M059J (cell line): ENCODE measurements at places on chromosomes 13 and 19.

DNA sequence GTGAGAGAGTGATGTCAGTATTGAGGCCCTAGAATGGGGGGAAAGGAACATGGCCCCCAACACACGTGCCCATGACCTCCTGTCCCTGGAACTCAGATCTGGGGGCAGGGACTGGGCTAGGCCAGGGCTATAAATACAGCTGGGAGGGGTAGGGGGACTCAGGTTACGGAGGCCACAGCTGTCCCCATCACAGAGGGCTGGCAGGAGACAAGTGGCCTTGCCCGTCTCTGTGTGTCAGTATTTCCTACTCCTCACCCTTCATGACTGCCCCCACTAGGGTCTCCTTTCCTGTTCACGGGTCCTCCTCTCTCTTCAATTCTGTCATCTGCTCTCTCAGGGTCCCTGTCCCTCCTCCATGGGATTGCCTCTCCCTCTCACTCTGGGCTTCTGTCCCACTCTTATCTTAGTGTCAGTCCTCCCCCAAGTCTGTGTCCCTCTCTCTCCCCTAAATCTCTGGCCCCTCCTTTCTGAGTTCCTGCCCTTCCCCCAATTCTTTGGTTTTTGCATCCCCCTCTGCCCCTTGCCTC lies 687 bp upstream of the HRC start:
- DNase-seq: no peak

DNA sequence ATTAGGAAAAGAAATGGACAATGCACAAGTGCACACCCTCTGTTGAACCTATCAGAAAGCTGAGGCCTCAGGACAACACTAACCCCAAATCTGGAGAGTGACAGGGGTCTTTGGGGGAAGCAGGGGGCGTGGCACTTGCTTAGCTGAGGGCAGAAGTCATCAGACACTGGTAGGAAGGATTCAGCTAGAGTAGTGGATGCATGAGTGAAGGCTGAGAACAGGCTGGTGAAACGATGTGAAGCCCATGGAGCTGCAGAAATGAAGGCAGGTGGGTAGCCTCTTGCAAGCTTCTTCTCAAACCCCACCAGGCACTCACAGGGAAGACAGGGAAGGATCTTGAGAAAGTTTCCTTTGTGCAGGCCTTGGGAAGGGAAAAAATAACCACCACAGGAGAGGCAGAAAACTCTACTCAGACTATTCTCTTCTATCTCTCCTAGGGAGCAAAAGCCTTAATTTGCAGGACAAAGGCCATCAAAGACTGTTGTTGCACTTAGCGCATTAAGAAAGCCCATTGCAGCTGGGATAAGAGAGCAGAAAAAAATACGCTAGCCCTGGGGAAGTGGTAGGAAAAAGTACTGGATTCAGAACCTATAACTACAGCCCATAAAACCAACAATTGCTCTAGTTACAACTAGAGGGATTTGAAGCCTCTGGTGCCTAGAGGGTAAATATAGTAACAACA lies 193.3 kb upstream of the ZNF536 start:
- no peak for DNase-seq

DNA sequence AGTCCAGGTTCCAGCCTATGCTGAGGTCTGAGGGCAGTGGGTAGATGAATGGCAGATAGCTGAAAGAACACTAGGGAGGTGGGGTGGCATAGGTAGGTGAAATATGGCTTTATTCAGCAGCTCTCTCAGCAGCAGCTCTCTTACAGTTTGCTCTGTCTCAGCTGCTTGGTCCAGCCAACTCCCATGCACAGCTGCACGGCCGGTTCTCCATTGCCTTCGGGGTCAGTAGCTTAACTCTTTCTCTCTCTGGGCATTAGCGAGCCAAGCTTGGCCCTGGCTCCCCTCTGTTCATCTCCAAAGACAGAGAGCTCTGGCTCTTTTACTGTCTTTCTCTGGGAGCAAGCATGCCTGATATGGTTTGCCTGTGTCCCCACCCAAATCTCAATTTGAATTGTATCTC lies 151.9 kb downstream of the MYO16 start:
- DNase-seq: no peak

GRCh38 chr19:5156231-5156986 lies 184.2 kb downstream of the PTPRS start:
- no peak for DNase-seq

GRCh38 chr13:54077569-54077968 lies 1049.0 kb downstream of the OLFM4 start:
- DNase-seq: no peak

DNA sequence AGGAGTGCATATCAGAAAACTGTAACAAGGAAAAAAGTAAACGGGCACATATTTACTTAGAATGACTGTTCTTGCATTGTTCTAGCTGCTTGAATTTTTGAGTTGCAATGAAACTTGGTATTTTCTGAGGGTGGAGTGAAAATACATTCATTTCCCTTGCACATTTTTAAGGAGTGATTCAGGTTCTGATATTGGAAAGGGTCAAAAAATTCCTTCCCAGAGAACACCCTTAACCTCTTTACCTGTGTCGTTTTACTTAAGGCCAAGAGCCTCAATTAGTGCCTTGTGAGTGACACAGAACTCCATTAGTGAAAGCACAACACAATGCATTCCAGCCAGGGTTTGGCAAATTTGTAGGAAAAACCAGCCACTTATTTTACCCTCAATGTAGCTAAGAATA lies 2.3 kb downstream of the ITGBL1 start:
- DNase-seq: peak; percentile 38

DNA sequence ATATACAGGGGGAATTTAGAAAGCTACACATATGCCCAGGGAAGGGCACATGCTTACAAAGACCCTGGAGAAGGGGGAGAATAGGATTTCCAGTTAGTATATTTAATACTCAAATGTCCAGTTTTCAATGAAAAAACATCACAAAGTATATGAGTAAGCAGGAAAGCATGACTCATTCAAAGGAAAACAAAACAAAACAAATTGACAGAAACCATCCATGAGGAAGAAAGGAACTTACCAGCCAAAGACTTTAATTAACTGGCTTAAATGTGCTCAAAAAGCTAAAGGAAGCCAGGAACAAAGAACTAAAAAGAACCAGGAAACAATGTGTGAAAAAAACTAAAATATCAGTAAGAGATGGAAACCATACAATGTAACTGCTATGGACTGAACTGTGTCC lies 716.2 kb upstream of the ARGLU1 start:
- no peak for DNase-seq

- no peak for DNase-seq
Measured at GRCh38 chr19:19426216-19426615, 20.7 kb downstream of the GATAD2A start.

DNA sequence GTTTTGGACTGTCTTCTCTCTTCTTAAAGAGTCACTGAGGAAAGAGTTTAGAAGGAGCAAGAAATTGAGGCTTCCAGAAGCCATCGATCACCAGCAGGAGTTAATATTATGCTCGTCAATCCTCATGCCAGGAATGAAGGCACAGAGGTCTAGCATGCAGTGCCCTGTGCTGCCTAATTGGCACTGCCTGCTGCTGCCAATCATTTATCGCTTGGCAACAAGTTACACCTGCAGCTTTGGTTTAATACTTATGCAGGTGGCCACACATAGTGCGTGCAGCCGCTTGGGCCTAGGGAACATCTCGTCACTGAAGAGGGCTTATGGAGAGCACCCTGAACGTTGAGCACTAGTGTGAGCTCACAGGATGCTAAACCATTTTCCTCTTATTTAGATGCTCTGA lies 2.7 kb upstream of the SOX1 start:
- DNase-seq: no peak

- no peak for DNase-seq
Measured at GRCh38 chr13:112253631-112254030, 122.5 kb upstream of the SPACA7 start.

- no peak for DNase-seq
Measured at GRCh38 chr13:51065372-51066090, 45.5 kb downstream of the C13orf42 start.

DNA sequence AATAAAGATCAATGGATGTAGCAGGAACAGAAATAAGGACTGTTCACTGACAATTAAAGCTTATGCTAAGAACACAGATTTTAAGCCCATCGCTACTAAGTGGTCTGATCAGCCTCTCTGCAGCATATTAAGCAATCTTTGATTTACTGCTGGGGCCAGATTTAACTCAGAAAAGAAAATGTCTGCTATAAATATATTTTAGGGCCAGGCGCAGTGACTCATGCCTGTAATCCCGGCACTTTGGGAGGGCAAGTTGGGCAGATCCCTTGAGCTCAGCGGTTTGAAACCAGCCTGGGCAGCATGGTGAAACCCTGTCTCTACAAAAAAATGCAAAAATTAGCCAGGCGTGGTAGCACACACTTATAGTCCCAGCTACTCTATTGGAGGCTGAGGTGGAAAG lies 43.0 kb downstream of the METTL21C start:
- peak; percentile 3 for DNase-seq

DNA sequence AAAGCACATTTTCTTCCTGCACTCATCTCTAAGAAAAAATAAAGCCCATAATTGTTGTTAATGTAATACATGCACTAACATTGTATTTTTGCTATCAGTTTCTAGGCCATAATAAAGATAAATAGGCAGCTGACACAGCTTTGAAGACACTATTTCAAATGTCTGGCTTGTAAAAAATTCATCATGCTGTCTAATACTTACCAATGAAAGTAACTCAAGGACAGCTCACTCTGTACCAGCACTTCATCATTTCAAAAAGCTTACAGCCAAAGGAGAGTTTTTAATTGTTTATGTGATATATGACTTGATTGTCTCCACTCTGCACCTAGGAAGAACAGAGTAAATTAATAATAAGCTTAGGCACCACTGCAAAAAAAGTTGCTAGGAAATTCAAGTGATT lies 1423.3 kb upstream of the PCDH20 start:
- DNase-seq: no peak
